ENCODE measurements at places on chromosomes 7 and 10.

GRCh38 chr7:126727930-126728391 is 524.8 kb downstream of the GRM8 start:
- peak; percentile 77 for DNase-seq

DNA sequence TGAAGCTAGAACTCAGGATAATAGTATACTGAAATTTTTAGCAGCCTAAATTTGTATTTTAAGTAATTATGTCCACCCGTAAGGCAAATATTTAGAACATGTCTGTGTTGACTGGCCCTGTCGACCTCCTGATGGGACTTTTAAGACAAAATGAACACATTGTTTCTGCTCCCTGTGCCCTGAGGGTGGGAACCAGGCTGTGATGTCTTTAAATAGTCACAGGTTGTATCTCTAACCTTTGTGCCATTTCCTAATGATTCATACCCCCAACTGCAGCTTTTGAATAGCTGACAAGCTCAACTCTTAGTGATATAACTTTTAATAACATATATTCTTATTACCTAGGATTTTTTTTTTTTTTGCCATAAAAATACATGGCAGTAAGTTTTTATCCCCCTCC is 494.9 kb upstream of the AKR1E2 start:
- DNase-seq = peak; percentile 45

GRCh38 chr10:21889477-21890275 is 113.9 kb downstream of the DNAJC1 start:
- no peak for DNase-seq

GRCh38 chr7:147765301-147765700 is 825.3 kb upstream of the C7orf33 start:
- DNase-seq = no peak

GRCh38 chr7:35700333-35700732 is 5.4 kb upstream of the HERPUD2 start:
- no peak for DNase-seq

- no peak for DNase-seq
Observed at GRCh38 chr10:68462536-68462935, 9.2 kb downstream of the DNA2 start.

DNA sequence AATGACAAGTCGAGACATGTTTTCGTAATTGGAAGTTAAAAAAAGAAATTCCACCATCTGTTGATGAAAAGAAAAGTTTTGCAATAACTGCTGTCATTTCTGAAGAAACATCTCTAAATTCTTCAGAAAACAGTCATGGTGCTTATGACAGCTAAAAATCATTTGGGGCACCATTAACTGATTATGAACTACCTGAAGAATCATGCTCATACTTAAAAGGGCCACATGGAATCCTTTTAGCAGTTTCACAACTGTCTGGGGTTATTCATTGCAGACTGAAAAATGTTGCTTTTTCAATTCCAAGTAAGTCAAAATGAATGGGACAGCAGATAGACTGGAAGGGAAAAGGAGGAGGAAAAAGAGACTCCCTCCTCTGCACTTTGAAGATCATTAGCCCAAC is 134.2 kb downstream of the CHN2 start:
- DNase-seq = peak; percentile 73

DNA sequence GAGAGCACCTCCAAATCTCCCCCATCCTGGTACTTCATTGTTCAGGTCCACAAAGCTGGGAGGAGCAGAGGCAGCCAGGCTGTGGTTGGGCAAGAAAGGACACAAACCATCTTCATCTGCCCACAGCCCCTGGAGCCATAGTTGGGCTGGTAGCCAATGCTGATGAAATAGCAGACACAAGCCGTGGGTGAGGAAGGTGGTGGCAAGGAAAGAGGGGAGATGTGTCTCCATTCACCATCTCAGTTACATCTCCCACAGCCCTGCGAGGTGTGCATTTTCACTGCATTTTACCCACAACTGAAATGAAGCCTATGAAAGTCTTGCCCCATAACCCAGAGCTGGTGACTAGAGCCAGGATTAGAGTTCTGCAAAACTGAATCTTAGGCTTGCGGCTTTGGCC is 35.0 kb downstream of the PIK3AP1 start:
- no peak for DNase-seq

- no peak for DNase-seq
Observed at GRCh38 chr10:7231509-7232414, 179.1 kb downstream of the SFMBT2 start.

DNA sequence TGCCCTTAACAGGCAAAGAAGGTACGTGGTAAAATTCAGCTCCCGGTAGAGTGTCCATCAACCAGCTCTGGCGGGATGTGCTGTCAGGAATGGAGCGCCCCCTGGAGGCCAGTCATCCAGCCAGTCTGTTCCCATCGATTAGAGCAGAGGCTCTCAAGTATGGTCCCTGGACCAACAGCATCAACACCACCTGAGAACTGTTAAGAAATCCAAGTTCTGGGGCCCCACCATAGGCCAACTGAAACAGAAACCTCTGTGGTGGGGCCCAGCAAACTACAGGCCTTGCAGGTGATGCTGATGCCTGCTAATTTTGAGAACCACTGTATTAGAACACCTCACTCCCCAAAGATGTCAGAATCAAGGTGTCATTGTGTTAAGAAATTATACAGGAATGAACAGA is 109.2 kb downstream of the DPY19L1 start:
- peak; percentile 23 for DNase-seq

DNA sequence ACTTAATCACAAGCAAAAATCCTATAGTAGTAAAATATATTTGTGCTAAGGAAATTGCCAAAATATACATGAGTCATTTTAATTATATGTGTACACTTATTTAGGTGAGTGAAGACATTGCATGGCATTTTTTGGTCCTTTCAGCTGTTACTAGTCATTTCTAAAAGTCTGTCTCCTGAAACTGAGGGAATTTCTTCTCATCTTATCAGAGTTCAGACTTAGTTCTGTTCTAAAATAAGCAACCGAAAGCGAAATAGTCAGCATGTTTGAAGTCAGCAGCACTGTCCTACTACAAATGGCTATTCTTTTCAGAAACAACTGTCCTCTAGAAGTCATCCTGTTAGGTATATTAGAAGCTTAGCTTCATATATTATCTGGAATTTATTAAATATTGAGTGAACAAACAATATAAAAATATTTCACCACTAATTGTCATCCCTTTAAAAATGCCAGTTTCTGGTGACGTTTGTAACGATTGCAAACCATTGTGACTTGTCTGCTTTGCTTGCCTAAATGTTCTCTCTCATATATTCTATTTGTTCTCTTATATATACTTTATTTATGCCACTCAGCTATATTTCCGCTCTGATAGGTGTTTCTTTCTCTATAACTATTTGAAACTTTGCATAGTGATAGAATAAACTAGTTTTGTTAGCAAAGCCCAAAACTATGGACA is 227.4 kb upstream of the KAT6B start:
- DNase-seq = no peak

DNA sequence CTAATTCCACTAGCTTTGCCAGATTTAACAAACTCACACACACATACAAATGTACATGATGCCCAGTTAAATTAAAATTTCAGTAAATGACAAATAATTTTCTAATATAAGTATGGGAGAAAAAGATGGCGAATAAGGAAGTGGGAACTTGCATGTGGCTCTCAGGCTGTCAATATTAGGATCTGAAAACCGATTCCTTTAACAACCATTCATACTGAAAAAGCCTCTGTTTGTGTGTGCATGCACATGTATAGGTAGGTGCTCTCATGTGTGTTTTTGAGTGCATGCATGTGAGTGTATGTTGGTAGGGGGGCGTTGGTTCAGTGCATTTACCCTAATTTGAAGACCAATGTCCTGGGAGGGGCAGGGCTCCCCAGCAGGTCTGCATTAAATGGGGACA is 125.3 kb downstream of the HTR7 start:
- no peak for DNase-seq

GRCh38 chr7:69732203-69732602 is 133.9 kb downstream of the AUTS2 start:
- DNase-seq = peak; percentile 67

DNA sequence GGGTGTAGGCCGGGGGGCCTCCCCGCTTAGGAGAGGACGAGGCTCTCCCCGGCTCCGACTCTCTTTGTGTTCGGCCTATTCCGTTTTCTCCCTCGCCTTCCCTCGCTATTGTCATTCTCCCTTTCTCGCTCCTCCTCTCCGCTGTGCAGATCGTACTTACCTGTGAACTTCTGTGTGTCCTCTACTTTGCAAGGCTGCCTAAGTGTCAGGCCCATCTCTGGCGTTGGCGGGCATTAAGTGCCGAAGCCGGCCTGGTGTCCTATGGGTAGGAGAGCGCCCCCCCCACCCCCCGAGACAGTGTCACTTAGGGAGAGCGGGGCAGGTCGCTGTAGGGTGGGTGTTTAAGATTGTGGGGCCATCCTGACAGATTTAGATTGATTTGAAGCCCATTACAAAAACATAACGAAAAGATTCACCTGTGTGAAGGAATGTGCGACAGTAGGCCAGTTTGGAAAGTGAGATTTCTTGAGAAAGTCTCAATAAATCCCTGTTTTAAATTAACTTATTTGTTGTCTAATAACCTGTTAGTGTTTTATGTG is 579 bp downstream of the RBM33 start:
- no peak for DNase-seq
